ENCODE measurements at places on chromosomes 6 and 20. TPM values are rescaled to one million over a fixed set of nuclear protein-coding genes. Genes with fewer than 3 reads are reported as not detected.

Gene RAET1E
- total RNA-seq, result 0.36 TPM

Gene CDSN
- not detected for total RNA-seq

Gene TRIM15
- not detected for total RNA-seq

Gene DEFB132
- not detected for total RNA-seq

Gene TPX2
- total RNA-seq, result 16.2 TPM

Gene GHRH
- not detected for total RNA-seq

Gene PNPLA1
- not detected for total RNA-seq

Gene RAET1L
- total RNA-seq, result not detected

Gene TSBP1
- not detected for total RNA-seq

Gene CLVS2
- total RNA-seq, result not detected

Gene RNF5
- 32.9 TPM for total RNA-seq

Gene COL9A3
- not detected for total RNA-seq

Gene C2
- total RNA-seq, result 18.0 TPM

Gene SNTA1
- 27.5 TPM for total RNA-seq

Gene SAMD10
- total RNA-seq, result 0.59 TPM

Gene CTCFL
- total RNA-seq, result not detected

Gene KIF25
- total RNA-seq, result not detected
